ENCODE measurements at places on chromosomes 1 and 21. TPM values are rescaled to one million over a fixed set of nuclear protein-coding genes. Genes with fewer than 3 reads are reported as not detected.

DNA sequence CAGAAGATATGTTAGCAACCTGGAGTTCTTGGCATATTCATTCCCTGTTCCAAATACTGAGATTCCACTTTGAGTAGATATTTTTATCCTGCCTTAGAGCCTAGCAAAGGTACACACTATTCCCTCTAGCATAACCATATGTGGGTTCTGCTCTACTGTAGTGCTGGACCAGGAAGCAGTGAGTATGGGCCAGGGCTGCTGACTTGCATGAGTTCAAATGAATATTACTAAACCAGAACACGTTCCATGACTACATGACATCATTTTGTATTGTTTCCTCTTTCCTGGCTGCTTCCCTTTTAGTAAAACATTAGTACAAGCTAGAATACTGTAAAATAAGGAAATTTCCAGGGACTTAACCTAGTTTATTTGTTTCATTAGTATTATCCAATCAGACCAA, 41.1 kb downstream of the TNFSF18 start:
- DNase-seq = no peak

Gene CFAP74
- not detected for total RNA-seq

Gene SH3BGR
- total RNA-seq = 167 TPM

- DNase-seq = no peak
Observed at GRCh38 chr1:55040083-55040932, 960 bp downstream of the PCSK9 start.

DNA sequence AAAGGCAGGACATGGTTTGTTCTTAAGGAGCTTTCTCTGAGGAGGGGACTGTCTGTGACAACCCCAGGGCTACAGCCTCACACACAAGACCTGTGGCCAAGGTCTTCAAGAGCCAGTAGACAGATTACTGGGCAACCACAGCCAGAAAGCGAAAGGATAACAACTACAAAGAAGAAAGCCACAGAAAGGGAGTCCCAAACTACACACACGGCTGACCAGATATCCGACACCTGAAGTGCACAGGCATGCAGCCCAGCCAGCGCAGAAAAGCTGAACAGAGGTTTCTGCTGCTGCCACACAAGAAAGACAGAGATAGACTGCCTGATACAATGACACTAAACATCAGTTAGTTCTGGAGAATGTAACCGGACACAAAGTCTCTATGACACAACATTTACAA, 21.4 kb upstream of the NADK start:
- DNase-seq = no peak

DNA sequence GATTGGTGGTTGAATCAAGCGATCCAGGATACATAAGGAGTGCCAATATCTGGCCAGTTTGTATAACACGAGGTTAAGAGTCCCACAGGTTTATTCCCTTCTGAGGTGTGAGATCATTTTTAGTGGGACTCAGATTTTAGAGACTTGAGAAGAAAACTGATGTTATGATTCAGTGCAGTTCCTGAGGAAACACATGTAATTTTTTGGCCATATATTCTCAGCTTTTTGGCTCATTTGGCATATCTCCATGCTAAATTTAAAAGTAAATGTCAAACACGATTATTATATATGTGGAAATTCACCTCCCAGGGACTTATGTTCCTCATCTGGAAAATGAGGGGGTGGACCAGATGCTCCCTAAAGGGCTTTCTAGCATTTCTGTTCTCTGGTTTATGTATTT, 39.2 kb upstream of the SERBP1 start:
- no peak for DNase-seq

Gene SPRR1B
- total RNA-seq = not detected

DNA sequence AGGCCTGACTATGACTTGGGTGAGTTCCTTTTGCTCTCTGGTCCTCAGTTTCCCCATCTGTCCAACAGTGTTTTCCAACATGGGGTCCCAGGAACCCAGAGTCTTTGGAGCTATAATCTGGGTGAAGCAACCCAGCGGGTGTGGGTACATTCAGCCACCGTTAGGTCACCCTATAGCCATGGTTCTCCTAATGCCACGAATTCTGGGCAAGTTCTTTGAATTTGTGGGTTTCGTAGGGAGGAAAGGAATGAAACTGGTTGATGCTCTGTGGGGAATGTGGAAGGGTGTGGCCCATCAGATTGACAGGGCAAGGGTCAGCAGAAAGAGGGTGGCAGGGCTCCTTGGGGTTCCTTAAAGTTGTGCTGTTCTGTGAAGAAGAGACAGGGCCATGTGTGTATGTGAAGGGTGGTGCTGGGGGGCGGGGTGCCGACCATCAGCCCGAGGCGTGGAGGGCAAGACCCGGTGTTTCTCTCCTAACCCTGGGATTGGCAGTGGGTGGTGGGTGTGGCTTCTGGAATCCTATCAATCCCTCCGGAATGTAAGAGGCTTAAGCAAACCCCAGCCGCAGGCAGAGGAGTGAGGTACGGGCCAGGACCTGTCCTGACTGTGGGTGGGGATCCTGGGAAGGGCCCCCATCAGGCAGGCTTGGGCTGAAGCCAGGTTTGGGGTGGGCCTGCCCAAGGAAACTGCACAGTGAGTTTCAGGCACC, 35.5 kb upstream of the ZNF362 start:
- no peak for DNase-seq

DNA sequence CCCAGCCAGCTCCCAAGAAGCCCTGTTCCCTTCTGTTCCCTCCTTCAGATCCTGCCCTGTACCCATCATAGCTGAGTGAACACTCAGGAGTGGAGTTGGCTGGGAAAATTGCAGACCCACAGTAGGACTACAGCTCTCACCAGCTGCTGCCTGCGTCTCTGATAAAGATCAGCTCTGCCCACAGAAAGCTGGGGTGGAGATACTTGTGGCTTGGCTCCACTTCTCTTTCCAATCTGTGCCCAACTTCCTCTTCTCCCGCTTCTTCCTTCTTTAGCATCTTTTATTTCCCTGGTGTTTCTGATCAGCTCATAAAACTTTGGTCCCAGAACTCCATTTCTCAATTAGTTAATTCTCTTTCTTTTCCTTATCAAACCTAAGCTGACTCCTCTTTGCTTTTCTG, 5.5 kb upstream of the CD1A start:
- no peak for DNase-seq

Gene ODR4
- total RNA-seq = 9.4 TPM

GRCh38 chr1:207822124-207822601, 70.3 kb downstream of the CD46 start:
- no peak for DNase-seq

- DNase-seq = no peak
Observed at GRCh38 chr1:15103906-15104305, 49.6 kb upstream of the TMEM51 start.

Gene ADCY10
- 0.19 TPM for total RNA-seq

GRCh38 chr1:27522432-27523336, 32.7 kb upstream of the WASF2 start:
- peak; percentile 48 for DNase-seq

DNA sequence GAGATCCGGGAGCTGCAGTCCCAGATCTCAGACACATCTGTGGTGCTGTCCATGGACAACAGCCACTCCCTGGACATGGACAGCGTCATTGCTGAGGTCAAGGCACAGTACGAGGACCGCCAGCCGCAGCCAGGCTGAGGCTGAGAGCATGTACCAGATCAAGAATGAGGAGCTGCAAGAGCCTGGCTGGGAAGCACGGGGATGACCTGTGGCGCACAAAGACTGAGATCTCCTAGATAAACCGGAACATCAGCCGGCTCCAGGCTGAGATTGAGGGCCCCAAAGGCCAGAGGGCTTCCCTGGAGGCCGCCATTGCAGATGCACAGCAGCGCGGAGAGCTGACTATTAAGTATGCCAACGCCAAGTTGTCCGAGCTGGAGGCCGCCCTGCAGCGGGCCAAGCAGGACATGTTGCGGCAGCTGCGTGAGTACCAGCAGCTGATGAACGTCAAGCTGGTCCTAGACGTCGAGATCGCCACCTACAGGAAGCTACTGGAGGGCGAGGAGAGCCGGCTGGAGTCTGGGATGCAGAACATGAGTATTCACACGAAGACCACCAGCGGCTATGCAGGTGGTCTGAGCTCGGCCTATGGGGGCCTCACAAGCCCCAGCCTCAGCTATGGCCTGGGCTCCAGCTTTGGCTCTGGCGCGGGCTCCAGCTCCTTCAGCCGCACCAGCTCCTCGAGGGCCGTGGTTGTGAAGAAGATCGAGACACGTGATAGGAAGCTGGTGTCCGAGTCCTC, 25.5 kb downstream of the ETV3L start:
- DNase-seq = peak; percentile 85

- DNase-seq = no peak
Observed at GRCh38 chr21:45119812-45120211, 45.4 kb downstream of the ADARB1 start.

Gene SNIP1
- 9.7 TPM for total RNA-seq

GRCh38 chr1:181676269-181676668, 193.0 kb downstream of the CACNA1E start:
- no peak for DNase-seq

DNA sequence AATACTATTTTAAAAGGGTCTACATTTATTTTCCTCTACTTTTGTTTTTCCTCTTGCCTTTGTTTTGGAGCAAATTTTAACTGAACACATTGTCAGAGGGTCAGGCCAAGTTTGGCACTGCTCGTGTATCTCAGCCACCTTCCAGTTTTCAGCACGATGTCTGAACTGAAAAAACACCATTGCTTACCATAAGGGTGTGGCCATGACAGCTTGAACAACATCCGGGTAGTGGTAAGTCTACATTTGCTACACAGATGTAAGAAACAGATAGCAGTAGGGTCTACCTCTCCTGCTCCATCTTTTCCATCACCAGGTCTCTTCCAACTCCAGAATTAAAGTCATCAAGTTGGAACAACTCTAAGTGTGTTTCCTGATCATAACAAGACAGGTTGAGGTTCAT, 4.2 kb downstream of the HIVEP3 start:
- no peak for DNase-seq

Gene TINAGL1
- 42.2 TPM for total RNA-seq

Gene DDI2
- 23.8 TPM for total RNA-seq

Gene TRIM63
- 2,937 TPM for total RNA-seq

DNA sequence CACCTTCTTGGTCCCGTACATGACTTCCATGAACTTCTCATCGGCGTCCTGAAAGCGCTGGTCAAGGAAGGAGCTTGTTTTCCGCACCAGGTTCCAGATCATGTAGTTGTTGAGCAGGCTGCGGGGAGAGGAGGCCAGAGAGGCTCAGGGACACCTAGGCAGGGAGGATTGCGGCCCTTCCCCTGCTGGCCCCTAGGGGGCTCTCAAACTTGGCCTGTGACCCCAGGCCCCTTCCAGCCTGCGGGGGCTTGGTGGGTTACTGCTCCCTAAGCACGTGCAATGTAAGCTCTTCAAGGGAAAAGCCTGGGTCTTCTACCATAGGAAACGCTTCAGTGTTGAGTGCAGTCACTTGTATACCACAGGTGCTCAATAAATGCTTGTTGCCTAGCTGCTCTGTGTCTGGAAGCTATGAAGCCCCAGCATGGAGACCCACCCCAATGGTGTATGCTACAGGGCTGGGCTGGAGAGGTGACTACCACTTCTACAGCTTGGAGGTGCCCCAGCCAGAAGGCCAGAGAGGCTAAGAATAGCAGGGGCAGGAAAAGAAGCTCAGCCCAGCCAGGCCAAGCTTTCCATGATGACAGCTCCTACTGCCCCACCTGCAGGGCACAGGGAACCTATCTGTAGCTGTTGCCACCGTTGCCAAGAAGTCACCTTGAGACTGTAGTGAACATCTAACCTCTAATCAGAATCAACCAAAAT, 45.1 kb downstream of the ECE1 start:
- DNase-seq = no peak

Gene CD52
- 4.2 TPM for total RNA-seq

- DNase-seq = no peak
Observed at GRCh38 chr1:182406012-182406411, 5.5 kb upstream of the TEDDM1 start.

Gene BEND5
- total RNA-seq = 1.6 TPM

GRCh38 chr1:164562061-164562460, 3.1 kb downstream of the PBX1 start:
- DNase-seq = no peak

- DNase-seq = no peak
Observed at GRCh38 chr1:88802950-88803349, 88.4 kb downstream of the GTF2B start.

- DNase-seq = no peak
Observed at GRCh38 chr1:90705956-90706355, 11.1 kb downstream of the BARHL2 start.

- DNase-seq = no peak
Observed at GRCh38 chr1:211598514-211598913, 19.6 kb upstream of the SLC30A1 start.

Gene INTS7
- total RNA-seq = 7.3 TPM

Gene NOL9
- 26.1 TPM for total RNA-seq

All from psoas muscle (tissue), 8 donors.